ENCODE measurements at places on chromosomes 4 and X. TPM values are rescaled to one million over a fixed set of nuclear protein-coding genes. Genes with fewer than 3 reads are reported as not detected.

DNA sequence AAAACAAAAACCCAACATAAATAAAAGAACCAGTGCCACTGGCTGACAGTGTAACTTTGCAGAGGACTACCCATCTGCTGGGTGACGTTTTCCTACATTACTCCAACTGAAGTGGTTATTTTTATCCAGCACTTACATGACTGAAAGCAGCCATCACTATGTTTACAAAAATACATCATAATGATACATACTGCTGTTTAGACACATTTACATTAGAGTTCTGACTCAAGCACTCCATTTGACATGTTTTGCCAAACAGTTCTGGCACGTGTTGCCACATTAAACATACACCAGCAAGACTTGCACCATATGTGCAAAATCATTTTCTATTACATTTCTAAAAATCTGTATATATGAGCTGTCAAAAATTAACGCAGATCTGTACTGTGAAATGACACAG is 39.6 kb downstream of the BEND4 start:
- no peak overlapping the region for H3K27ac ChIP-seq
- no peak for DNase-seq
- no peaks in the 10 kb centered on the region for H3K27me3 ChIP-seq
- H3K4me1 ChIP-seq = no peaks in the 10 kb centered on the region
- no peak overlapping the region for H3K4me3 ChIP-seq

H2BW2 gene
- not detected for total RNA-seq

HSFX3 gene
- total RNA-seq = not detected

GNPDA2 gene
- total RNA-seq = 8.2 TPM

GRCh38 chr4:122963216-122963615 is 40.8 kb upstream of the NUDT6 start:
- no peaks in the 10 kb centered on the region for H3K4me1 ChIP-seq
- H3K4me3 ChIP-seq = no peak overlapping the region
- H3K36me3 ChIP-seq = no peaks in the 10 kb centered on the region
- no peak overlapping the region for H3K27ac ChIP-seq

DNA sequence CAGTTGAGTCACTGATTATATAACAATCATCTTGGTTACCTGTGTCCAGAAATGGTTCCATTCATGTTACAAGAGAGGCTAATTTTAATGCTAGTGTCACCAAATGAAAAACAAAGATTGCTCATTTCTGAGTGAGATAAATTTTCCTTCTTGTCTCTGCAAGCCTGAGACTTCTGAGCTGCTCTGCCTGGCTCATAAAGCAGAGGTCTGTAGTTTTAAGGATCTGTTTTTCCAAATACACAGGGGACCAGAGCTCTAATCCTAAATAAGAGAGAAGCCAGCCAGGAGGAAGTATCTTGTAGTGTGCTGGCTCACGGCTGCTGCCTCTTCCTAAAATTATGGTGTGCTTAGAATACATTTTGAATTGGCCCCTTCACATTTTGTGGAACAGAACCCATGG is 42.6 kb downstream of the CLDN34 start:
- no peak overlapping the region for H3K4me3 ChIP-seq
- no peak for DNase-seq
- no peak overlapping the region for H3K27ac ChIP-seq
- H3K4me1 ChIP-seq = peaks cover 4% of the 10 kb centered on the region
- no peaks in the 10 kb centered on the region for H3K36me3 ChIP-seq

DNA sequence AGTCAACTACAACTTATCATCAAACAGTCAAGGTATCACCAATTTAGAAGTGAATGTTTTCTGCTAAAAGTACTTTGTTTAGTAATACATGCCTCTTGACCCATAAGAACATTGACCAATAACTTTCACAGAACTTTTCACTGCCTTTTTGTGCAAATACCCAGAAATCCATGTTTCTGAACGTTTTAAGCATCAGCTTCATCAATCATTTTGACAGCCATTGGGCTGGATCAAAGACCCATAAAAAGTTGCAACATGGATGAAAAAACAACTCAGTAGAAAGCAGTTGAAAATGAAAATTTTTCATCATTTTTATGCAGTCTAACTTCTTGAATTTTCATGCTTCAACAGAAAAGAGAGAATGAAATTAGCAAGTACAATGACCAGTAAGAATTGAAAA is 466.7 kb downstream of the TRAM1L1 start:
- H3K27me3 ChIP-seq = no peaks in the 10 kb centered on the region
- no peak overlapping the region for H3K4me3 ChIP-seq
- H3K27ac ChIP-seq = no peak overlapping the region
- no peaks in the 10 kb centered on the region for H3K4me1 ChIP-seq
- H3K36me3 ChIP-seq = no peaks in the 10 kb centered on the region

DNA sequence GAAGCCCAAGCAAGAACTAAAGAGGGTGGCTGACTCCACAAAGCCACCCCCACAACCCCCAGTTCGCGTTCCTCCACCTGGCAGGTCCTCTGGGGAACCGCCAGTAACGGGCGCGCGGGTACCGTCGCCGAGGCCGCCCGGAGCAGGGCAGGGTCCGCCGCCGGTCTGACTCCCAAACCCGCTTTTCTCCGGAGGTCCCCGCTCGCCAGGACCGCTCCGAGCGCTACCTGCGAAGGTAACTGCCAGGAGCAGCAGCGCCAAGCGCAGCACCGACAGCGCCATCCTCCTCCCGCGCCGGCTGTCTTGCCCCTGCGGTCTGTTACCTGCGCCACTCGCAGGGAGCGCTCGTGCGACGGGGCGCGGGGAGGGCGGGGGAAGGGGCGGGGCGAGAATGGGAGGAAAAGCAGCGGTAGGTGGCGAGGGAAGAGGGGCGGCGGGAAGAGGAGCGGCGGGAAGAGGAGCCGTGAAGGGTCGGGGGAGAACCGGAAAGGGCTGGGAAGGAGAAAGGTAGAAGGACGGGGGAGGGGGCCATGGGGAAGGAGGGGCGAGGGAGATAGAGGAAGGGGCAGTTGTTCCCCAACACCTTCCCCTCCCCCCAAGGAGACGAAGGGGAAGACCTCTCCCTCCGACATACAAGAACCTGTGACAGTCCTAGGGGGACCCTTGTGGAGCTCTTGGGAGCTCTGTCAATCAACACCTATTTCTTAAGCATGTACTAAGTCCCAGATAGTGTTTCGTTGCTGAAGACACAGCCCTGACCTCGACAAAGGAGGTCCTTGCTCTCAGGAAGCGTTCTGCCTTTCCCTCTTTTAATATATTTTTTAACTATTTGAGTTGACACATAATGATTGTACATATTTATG is at the start of gene SPINK2:
TSS of gene SPINK2 (minus strand) at position 321 of the 863 bp plus-strand sequence. CDS start at position 282, 39 bp downstream.
- H3K4me3 ChIP-seq = peak within 1 kb of the TSS; percentile 68
- peaks cover 17% of the 10 kb centered on the region for H3K4me1 ChIP-seq
- H3K27ac ChIP-seq = no peak within 1 kb of the TSS
- peak; percentile 58 for DNase-seq
- H3K27me3 ChIP-seq = no peaks in the 10 kb centered on the region

KLHL5 gene
- total RNA-seq = 17.8 TPM

DNA sequence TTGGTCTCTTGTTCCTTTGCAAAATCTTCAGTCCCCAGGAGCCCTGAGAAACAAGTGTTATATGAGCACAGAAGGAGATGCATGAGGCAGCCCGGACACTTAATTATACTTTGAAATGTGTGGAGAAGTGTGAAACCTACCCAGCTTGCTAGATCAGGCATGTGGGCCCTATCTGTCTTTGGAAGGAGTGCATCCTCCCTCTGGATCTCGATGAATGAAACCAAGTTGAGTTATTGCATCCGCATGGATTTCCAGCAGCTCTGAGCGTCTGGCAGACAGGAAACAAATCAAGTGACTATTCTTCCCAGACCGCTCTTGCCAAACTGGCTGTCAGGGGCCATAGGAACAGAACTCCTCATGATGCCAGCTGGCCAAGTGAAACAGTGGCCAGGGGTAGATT is 19.6 kb upstream of the SOWAHD start:
- H3K27me3 ChIP-seq = no peaks in the 10 kb centered on the region
- no peaks in the 10 kb centered on the region for H3K36me3 ChIP-seq
- DNase-seq = no peak
- no peaks in the 10 kb centered on the region for H3K4me1 ChIP-seq
- H3K4me3 ChIP-seq = no peak overlapping the region

DNA sequence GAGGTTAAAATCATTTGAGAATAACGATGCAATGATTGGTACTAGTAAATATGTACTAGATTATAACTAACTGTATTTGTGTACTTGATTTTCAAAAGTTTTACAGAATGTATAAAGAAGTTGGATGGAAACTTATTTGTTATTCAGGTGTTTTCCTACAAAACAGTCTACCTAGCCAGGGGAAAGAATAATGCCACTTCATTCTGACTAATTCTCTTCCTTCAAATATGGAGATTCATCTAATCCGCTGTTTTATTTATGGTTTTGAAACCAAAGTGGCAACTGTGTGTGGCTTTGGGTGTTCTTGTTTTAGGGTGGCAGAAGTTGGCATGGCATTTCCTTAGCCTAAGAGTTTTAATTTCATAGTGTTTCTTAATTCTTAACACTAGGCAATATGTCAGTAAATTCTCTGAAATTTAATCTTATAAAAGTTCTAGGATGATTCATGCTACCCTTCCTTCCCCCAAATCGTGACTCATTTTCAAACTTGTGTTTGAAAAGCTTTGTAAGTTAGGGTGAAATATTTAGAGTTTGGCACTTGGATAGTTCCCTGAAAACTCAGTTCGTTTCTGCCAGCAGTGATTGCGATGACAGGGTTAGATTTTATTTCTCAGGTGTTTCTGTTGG is 62.6 kb downstream of the DCLK2 start:
- no peak overlapping the region for H3K27ac ChIP-seq
- H3K4me1 ChIP-seq = no peaks in the 10 kb centered on the region
- no peak for DNase-seq
- no peaks in the 10 kb centered on the region for H3K27me3 ChIP-seq
- H3K4me3 ChIP-seq = no peak overlapping the region

DNA sequence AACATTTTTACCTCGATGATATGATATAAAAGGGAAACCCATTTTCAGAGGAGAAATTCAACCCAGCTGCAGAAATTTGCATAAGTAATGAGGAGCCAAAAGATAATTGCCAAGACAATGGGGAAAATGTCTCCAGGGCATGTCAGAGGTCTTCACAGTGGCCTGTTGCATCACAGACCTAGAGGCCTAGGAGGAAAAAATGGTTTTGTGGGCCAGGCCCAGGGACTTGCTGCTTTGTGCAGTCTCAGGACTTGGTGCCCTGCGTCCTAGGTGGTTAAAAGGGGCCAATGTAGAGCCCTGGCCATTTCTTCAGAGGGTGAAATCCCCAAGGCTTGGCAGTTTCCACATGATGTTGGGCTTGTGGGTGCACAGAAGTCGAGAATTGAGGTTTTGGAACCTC is 106.9 kb downstream of the CPXCR1 start:
- no peaks in the 10 kb centered on the region for H3K36me3 ChIP-seq
- DNase-seq = no peak
- no peaks in the 10 kb centered on the region for H3K27me3 ChIP-seq
- no peak overlapping the region for H3K27ac ChIP-seq

DNA sequence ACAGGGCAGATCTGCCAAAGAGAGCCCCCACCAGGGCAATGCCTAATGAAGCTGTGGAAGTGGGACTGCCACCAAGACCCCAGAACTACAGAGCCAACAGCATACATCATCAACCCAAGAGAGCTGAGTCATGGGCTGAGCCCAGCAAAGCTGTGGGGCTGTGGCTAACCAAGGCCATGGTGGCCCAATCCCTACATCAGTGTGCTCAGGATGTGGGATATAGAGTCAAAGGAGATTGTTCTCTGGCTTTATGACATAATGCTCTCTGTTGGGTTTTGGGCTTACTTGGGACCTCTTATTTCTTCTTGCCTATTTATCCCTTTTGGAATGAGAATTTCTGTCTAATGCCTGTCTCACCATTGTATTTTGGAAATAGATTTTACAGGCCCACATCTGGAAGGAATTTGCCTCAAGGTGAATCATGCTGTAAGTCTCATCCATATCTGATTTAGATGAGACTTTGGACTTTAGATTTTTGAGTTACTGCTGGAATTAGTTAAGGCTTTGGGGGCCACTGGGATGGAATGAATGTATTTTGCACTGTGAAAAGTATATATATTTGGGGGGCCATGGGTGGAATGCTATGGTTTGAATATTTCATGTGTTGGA is 5.4 kb upstream of the PRDM5 start:
- H3K27ac ChIP-seq = no peak overlapping the region
- H3K4me3 ChIP-seq = no peak overlapping the region
- H3K36me3 ChIP-seq = no peaks in the 10 kb centered on the region
- H3K4me1 ChIP-seq = no peaks in the 10 kb centered on the region
- no peak for DNase-seq

NRK gene
- not detected for total RNA-seq

GRCh38 chrX:43552156-43552555 is 103.9 kb upstream of the MAOA start:
- H3K4me1 ChIP-seq = no peaks in the 10 kb centered on the region
- DNase-seq = no peak
- H3K4me3 ChIP-seq = no peak overlapping the region
- no peak overlapping the region for H3K27ac ChIP-seq
- no peaks in the 10 kb centered on the region for H3K36me3 ChIP-seq

- no peak overlapping the region for H3K4me3 ChIP-seq
- H3K36me3 ChIP-seq = no peaks in the 10 kb centered on the region
- no peak overlapping the region for H3K27ac ChIP-seq
- H3K27me3 ChIP-seq = no peaks in the 10 kb centered on the region
- no peaks in the 10 kb centered on the region for H3K4me1 ChIP-seq
- DNase-seq = no peak
Measured at GRCh38 chr4:96755569-96756484, 915.9 kb downstream of the PDHA2 start.

GRCh38 chrX:19863857-19864223 is 23.6 kb downstream of the SH3KBP1 start:
- no peak for DNase-seq
- peaks cover 12% of the 10 kb centered on the region for H3K4me1 ChIP-seq
- no peak overlapping the region for H3K27ac ChIP-seq
- no peaks in the 10 kb centered on the region for H3K36me3 ChIP-seq

DNA sequence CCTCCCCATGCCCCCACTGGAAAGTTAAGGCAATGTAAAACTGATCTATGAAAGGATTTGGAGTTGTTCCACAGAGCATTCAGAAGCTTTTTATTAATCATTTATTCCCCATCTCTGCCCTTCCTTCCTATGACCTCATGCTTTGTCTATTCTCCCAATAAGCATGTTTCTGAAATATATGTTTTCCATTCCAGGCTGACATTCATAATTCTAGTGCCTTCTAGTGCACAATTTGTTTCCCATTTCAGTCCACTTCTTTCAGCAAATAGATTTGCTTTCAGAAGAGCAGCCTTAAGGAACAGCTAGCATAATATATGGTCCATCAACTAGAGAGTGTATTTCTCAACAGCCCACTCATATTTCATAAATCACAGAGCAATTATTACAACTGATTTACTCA is 77.1 kb upstream of the ATXN3L start:
- no peaks in the 10 kb centered on the region for H3K36me3 ChIP-seq
- DNase-seq = no peak

DNA sequence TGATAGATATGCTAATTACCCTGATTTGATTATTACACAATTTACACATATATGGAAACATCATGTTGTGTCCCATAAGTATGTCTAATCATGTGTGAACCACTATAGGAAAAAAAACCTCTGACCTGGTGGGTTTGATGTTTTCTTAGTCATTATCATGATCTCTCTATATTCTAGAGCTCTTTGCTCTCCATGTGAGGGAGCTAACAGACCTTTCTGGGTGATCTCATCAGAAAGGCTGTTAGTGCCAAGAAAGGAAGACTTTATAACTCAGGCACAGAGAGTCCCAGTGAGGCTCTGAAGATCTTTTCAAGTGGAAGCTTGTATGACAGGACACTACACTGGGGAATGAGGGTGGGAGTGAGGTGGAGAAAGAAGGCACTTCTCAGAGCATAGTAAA is 527.7 kb upstream of the MAGEB2 start:
- H3K4me1 ChIP-seq = no peaks in the 10 kb centered on the region
- H3K27ac ChIP-seq = no peak overlapping the region

- H3K36me3 ChIP-seq = peaks cover 21% of the 10 kb centered on the region
- H3K27me3 ChIP-seq = no peaks in the 10 kb centered on the region
- H3K4me3 ChIP-seq = no peak overlapping the region
- no peak overlapping the region for H3K27ac ChIP-seq
- no peaks in the 10 kb centered on the region for H3K4me1 ChIP-seq
Measured at GRCh38 chr4:1898007-1898406, 26.8 kb downstream of the NSD2 start.

GRPEL1 gene
- 49.1 TPM for total RNA-seq

Measured in naive thymus-derived CD4-positive, alpha-beta T cell (primary cell).